NCI-H460 (cell line): ENCODE measurements at places on chromosomes 13 and 19. TPM values are rescaled to one million over a fixed set of nuclear protein-coding genes. Genes with fewer than 3 reads are reported as not detected.

SLC27A1 gene
- 5.9 and 8.1 TPM in 2 replicates for total RNA-seq

COX7A1 gene
- total RNA-seq, result not detected in 2 replicates

WDR87 gene
- not detected in 2 replicates for total RNA-seq

GCDH gene
- total RNA-seq, result 5.5 and 5.8 TPM in 2 replicates

SRRM5 gene
- total RNA-seq, result 0.10 and 0.55 TPM in 2 replicates

C19orf38 gene
- 0.50 TPM in 1 of 2 replicates, not detected in the other for total RNA-seq

OR10H1 gene
- total RNA-seq, result not detected in 2 replicates

SLC25A41 gene
- not detected in 2 replicates for total RNA-seq

DNA sequence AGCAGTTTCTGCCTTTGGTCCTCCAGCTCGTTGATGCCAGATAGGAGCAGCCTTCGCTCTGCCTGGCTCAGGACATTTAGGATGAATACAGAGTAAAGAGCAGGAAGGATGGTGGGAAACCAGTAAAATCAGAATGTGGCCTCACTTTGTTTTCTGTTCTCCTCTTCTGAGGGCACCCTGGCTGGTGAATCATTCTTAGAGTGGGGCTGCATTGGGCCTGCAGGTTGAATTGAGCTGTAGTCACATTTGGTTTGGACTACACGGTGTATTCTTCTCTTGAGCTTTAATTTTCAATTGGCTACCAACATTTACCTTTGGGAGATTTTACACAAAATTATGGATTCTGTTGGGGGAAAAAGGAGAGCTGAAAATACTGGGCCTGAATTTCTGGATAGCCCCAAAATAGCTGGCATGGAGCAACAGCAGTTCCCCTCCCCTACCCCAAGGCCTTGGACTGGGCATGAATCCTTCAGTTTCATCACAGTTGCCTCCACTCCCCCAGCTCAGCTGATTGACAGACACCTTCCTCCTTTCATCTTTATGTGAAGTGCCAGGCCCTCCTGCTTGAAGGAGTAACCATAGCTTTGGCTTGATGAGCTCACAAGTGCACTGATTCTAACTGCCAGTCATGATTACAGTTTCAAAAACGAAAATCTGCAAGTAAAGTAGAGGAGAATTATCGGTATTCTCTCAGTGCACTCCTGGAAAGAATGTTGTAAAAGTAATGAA lies 24.3 kb downstream of the ERCC5 start:
- no peak for DNase-seq

GRCh38 chr19:19540064-19540714 lies 2.1 kb downstream of the CILP2 start:
- no peak for DNase-seq

GRCh38 chr19:35727053-35727955 lies 9.5 kb downstream of the KMT2B start:
- no peak for DNase-seq

- no peak for DNase-seq
Measured at GRCh38 chr13:28031220-28031895, 42.9 kb upstream of the URAD start.

GRCh38 chr13:108915634-108916512 lies 286.5 kb downstream of the MYO16 start:
- peak; percentile 89 for DNase-seq

DNA sequence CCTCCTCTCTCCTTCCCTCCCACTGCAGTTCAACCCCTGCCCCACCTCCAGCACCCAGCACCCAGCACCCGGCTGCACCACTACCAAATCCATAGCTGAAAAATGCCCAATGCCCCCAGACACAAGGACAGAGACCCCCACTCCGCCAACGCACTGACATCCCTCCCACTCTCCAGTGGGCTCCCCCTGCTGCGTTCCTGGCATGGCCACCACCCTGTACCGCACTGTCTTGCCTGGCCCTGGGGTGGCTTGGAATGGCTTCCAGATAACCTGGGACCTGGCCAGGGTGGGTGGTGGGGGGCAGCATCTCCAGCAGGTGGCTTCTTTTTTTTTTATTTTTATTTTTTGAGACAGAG lies 5.8 kb upstream of the MKNK2 start:
- no peak for DNase-seq

DNA sequence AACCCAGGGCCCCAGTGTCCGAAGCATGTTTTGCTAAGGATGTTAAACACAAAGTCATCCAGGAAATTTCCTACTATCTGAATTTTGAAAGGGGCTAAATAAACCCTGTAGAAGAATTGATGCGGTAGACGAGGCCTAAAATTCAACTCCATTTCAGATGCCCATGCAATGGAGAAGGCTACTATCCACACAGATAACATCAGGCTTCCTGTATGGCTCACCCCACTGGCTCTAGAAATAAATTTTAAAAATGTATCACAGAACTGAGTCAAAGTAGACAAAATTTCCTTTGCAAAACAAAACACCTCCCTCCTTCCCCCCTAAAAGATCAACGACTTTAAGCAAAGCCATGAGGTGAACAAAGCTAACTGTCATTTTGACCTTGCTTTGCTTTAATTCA lies 188.4 kb downstream of the ABCC4 start:
- no peak for DNase-seq

DNA sequence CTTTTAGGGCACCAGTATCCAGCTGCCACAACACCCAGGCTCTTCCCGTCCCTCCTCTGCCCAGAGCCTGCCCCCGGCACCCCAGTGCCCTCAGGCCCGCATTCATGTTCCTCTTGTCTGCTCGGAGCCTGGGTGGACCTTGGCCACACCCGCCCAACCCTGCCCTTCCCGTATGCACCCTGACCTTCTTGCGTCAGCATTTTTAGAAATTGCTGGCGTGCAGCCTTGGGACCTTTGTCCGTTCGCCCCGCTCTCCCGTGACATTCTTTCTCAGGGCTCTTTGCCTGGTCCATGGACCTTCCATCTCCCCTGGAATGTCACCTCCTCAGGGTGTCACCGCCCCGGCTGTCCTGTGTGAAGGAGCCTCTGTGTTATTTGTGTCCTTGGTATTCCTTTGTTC lies 7.6 kb downstream of the NUCB1 start:
- DNase-seq, result no peak

GRCh38 chr13:96450326-96451020 lies 360.6 kb downstream of the HS6ST3 start:
- DNase-seq, result no peak

- DNase-seq, result no peak
Measured at GRCh38 chr19:23304238-23304637, 54.0 kb upstream of the ZNF724 start.

GRCh38 chr13:112174476-112175110 lies 107.6 kb downstream of the SOX1 start:
- DNase-seq, result no peak

- peak; percentile 94 for DNase-seq
Measured at GRCh38 chr19:13162724-13163608, 12.8 kb downstream of the IER2 start.

DNA sequence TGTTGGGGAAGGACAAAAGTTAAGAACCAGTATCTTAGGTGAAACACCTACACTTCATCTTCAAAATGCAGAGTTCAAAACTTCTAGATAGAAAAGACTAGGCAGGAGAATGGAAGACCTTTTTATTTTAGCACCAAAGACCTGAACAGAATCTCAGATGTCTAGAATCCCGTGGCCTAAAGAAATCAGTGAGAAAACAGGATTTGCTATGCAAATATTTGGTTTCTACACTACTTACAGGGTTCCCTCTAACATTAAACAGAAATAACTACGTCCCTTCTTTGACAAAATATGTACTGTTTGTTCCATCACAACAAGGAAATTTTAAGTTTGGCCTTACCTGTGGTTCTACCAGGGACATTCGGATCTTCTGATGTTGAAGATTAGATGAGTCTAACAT lies 21.5 kb downstream of the DIS3 start:
- DNase-seq, result no peak

DNA sequence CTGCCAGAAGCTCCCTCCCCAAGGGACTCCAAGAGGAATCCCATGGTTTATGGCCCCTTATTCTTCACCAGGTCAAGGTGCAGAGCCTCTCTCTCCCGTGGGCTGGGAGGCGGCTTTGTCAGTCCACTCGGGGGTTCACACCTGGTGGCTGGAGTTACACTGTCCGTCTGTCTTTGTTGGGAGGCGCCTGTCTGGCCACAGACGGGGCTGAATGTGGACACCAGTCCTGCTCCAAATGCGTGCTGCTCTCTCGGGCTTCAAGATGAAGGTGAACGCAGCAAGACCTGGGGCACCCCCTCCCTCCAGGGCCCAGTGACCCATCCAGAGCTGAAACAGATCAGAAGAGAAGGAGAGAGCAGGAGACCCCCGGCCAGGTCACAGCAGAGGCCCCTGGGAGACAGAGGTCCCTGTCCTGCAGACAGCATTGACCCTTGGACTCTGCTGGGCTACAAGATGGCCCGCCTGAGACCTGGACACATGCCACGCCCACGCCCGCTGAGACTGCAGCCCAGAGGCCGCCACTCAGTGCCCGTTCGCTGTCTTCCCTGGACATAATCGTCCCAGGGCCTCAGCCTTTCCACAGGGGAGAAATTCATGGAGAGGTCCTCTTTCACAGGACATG lies 29.9 kb upstream of the TUBGCP3 start:
- no peak for DNase-seq

GRCh38 chr19:39411081-39411831 lies 1.2 kb upstream of the PLEKHG2 start:
- DNase-seq, result no peak

DNA sequence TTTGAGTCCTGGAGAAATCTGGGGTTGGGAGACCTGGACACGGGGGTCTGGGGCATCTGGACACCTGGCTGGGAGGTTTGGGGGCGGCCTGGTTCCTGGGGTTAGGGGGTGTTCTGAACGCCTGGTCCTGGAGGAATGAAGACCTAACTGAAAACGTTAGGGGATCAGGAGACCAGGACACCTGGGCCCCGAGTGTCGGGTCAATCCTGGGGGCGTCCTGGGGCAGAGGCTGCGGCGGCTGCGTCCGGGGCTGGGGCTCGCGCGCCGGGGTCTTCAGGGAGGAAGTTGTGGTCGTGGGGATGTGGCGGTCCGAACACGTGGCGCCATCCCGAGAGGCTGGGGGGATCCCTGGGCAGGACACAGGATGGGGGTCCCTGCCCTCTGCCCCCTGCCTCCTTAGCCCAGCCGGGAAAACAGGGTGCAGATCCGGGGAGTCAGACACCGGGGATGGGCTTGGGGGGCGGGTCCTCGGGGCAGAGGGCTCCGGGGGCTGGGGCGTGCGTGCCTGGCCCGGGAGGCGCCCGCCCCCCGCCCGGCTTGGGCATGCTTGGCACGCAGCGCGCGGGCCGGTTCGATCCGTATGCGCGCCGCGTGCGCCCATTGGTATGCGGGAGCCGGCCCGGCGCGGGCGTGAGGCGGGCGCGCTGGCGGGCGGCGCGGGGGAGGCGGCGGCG lies 632 bp downstream of the NPAS1 start:
- no peak for DNase-seq

- no peak for DNase-seq
Measured at GRCh38 chr19:46345157-46345556, 1.7 kb upstream of the PPP5C start.

GRCh38 chr19:15584541-15585115 lies 30.4 kb upstream of the CYP4F8 start:
- peak; percentile 62 for DNase-seq

GRCh38 chr19:4744451-4745174 lies 21.0 kb upstream of the DPP9 start:
- DNase-seq, result no peak

- no peak for DNase-seq
Measured at GRCh38 chr19:7817801-7818200, 12.2 kb upstream of the EVI5L start.

DNA sequence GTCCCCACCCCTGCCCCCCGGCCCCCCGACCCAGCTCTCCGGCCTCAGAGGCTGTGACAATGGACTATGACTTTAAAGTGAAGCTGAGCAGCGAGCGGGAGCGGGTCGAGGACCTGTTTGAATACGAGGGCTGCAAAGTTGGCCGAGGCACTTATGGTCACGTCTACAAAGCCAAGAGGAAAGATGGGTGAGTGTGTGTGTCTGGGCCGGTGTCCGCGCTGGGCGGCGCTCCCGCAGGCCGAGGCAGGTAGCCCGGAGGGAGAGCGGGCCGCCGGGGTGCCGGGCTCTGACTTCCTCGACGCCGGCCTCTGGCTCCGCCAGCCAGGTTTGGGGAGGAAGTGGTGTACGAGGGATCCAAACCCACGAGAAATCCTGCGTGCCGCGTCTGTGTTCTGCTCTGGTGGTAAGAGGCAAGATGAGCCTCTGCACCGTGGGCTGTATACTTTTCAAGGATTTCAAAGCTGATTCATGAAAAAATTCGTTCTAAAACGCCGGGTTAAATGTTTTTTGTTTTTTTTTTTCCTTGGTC lies 718 bp downstream of the CDK8 start:
- DNase-seq, result peak; percentile 11

GRCh38 chr19:46021531-46022041 lies 1.3 kb downstream of the PGLYRP1 start:
- no peak for DNase-seq

GRCh38 chr19:50568728-50569698 lies 778 bp upstream of the LRRC4B start:
- DNase-seq, result no peak

GRCh38 chr13:107553838-107554237 lies 661.5 kb downstream of the LIG4 start:
- DNase-seq, result peak; percentile 63
